Hepatic stellate cell (primary cell): ENCODE measurements at places on chromosomes 5 and 9.

- no peak for DNase-seq
Observed at GRCh38 chr5:40406741-40407211, 272.9 kb upstream of the PTGER4 start.

- DNase-seq: no peak
Observed at GRCh38 chr5:151405334-151406160, 41.9 kb upstream of the SLC36A1 start.

GRCh38 chr5:108184940-108185339 is 197.0 kb downstream of the FBXL17 start:
- DNase-seq: no peak

- peak; percentile 70 for DNase-seq
Observed at GRCh38 chr5:177447066-177447610, 524 bp downstream of the PRR7 start.

DNA sequence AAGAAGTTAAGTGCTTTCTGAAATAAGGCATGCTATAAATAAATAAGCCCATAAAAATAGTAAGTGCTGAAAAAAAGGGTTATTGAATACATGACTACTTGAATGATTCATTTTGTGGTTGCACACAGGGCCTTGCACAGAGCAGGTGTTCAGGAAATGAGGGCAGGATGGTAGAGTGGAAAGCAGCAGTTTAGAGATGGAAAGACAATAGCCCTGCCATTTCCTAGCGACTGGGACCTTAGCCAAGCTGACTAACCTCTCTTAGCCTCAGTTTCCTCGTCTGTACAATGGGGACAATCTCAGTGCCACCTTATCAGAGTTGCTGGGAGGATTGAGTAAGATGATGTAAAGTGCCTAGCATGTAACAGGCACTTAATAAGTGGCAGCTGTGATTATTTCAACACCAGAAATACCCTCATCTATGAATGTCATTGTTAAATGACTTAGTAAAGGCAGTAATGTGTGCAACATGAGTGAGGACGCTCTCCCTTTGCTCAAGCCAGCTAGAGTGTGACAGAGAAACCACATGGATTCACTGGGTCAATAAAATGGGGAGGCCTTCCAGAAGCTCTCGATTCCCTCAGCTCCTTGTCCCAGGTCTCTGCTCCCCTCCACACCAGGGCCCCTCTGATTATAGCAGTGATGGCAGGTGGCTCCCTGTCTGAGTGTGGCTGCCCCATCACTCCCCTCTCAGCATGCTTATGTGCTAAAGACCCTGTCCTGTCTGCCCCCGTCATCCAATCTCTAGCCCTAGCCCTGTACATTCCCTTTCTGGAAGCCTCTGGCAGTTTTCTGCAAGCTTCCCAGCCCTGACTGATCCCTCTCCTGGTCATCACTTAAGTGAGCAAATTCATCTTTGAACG is 16.0 kb upstream of the PHF19 start:
- peak; percentile 68 for DNase-seq

GRCh38 chr9:124350494-124351263 is 64.6 kb downstream of the PSMB7 start:
- no peak for DNase-seq

GRCh38 chr5:139394123-139394653 is 716 bp downstream of the PROB1 start:
- DNase-seq: no peak

- no peak for DNase-seq
Observed at GRCh38 chr9:117678871-117679270, 25.3 kb upstream of the TLR4 start.

DNA sequence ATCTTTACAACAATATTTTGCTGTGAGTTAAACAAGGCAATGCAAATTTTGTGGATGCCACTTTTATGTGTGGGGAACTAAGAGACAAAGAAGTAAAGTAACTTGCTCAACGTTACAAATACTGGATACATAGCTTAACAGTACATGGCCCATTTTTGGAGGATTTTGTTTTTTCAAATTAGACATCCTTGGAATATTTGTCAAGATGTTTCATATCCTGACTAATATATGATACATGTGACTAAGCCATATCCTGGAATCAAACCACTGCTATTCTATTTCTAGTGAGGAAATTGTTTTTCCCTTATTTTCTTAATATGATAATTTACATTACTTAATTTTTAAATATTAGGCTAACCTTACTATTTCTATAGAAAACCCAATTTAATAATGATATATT is 529.8 kb downstream of the DMRTA1 start:
- peak; percentile 10 for DNase-seq
